Stimulated activated CD4-positive, alpha-beta T cell treated with anti-CD3 and anti-CD28 coated beads, TNF-alpha, amount 100 ng/mL, for 1 hour (primary cell): ENCODE measurements at places on chromosomes 7 and 10.
A peak's percentile ranks its signal among the peaks of the same experiment; 100 is the strongest.

- DNase-seq: no peak
These were observed 263.8 kb downstream of the ARHGAP12 start for GRCh38 chr10:31664803-31665202.

DNA sequence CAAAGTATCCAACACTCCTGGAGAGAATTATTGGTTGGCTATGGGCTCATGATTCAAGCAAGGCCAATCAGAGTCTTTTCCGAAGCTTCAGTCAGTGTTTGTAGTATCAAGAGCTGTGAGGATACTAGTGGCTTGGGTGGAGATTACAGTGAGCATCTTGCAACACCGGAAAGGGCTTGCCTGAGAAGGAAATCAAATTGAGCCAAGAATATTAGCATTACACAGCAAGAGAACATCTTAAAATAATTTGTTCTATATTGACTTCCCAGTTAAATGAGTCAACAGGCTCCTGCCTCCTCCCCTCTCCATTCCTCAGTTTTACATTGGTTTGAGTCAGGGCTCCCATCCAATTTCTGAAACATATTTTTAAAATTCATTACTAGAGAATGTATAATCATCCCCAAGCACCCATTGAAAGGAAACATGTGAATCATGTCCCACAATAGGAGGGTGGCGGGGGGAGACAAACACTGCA lies 127.4 kb downstream of the ELAPOR2 start:
- no peak for DNase-seq

DNA sequence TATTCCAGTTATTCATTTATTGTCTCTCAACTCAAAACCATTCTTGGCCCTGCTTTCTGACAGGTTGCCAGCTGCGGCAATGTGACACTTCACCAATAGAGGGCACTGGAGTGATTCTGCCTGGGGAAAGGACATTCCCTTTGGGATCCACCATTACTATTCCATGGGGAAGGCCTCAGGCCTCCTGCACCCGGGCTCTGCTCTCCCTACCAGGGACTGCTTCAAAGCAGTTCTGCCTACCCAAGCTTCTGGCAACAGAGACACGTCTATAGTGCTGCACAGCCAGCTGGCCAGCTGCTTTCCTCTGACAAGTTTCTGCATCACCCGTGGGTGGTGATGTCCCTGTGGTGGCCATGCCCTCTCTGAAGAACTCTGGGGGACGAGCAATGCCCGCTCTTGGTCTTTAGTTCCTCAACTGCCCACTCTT lies 163.8 kb downstream of the ELMO1 start:
- DNase-seq: peak; percentile 2

DNA sequence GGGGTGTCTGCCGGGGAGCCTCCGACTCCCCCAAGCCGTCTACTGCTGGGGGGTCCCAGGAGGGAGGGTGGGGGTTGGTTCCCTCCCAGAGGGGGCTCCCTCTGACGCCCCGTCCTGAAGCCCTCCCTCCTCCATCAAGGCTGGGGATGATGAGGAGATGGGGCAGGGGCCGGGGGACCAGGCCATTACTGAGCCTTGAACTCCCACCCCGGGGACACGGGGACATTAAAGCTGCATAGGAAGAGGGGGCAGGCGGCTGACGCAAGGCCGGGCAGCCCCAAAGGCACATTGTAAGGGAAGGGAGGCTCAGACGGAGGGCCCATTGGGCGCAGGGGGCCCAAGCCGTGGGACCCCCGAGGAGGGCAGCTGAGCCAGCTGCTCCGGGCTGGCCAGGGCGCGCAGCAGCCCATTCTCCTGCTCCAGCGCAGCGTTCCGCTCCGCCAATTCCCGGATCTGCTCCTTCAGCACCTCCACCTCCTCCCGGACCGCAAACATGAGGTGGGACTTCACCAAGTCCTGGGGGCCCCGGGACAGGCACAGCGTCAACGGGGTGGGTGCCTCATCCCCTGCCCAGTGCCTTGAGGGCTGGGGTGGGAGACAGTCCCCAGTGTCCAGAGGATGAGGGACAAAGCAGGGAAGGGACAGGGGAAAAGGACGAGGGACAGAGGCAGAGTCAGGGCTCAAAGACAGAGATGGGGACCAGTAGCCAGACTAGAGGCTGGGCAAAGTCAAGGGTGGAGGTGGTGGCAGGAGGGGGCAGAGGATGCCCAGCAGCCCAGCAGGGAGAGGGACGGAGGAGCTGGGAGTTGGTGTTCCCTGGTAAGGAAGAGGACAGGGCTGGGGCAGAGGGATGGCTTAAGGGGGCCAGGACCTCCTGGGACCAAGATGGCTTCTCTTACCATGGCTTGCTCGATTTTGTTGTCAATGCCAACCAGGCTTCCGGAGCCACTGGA lies 2.9 kb upstream of the SPACDR start:
- DNase-seq: no peak

- no peak for DNase-seq
These were observed 210.7 kb downstream of the ADK start for GRCh38 chr10:74361678-74362077.

DNA sequence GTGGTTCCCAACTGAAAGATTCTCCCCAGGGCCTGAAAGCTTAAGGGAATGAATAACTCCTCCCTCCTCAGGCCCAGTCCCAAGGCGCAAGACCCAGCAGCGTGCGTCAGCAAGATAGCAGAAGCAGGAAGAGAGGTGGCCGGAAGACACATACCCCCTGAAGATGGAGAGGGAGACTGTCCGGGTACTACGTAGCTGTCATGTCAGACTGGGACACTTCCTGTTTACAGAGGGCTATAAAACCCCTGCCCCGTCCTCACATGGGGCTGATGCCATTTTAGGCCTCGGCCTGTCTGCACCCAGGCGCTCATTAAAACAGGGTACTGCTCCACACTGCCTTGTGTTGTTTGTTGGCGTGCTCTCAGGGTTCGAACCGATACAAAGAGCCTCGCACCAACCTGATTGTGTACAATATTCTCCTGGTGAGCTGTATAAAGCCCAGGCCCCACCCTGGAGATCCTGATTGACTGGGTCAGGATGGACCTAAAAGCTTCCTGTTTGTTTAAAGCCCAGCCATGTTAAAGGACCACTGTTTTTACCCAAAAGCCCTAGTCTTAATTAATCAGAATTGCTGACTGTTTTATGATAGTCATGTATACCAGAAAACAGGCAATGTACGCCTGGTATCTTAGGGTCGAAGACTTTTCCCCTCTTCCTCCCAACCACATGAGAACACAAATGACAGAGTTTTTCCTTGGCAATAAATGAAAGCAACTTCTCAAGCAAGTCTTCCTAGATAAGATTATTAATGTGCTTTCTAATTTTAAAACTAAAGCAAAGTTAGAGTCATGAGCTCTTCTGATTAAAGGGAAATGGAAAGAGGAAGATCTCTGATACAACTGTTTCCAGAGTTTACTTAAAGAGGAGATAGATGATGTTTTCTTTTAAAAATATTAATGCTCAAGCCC lies 251.5 kb downstream of the DOCK4 start:
- no peak for DNase-seq

GRCh38 chr10:60511477-60512229 lies 122.0 kb upstream of the ANK3 start:
- no peak for DNase-seq
